ENCODE measurements at places on chromosomes 12 and 14.

DNA sequence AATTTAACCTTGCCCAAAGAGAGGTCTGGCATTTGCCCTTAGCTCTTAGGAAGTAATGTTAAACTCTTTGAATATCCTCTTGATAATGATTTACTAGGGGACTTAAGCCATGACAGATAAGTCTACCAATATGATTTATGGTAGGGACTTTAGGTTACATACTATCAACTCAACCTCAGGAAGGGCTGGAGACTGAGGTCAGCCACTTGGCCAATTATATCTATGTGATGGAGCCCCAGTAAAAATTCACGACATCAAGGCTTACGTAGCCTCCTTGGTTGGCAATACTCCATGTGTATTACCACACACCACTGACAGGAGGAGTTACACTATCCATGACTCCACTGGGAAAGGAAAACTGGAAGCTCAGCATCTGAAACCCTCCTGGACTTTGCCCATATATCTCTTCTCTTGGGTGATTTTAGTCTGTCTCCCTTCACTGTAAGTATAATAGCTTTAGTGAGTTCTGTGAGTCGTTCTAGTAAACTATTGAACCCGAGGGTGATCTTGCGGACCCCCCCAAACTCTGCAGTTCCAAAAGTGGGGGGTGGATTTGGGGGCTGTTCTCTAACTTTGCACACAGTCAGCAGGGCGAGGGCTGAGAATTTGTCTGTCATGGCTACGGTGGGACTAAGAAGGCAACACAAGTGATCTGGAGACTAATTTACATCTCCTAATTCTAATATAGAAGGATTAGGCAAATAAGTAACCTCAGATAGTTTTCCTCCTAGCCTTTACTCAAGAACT is 62.3 kb downstream of the R3HDM2 start:
- DNase-seq: no peak

- DNase-seq: no peak
Observed at GRCh38 chr14:35949920-35950513, 123.9 kb downstream of the BRMS1L start.

- DNase-seq: peak; percentile 63
Observed at GRCh38 chr14:54796961-54797360, 105.7 kb downstream of the GCH1 start.

DNA sequence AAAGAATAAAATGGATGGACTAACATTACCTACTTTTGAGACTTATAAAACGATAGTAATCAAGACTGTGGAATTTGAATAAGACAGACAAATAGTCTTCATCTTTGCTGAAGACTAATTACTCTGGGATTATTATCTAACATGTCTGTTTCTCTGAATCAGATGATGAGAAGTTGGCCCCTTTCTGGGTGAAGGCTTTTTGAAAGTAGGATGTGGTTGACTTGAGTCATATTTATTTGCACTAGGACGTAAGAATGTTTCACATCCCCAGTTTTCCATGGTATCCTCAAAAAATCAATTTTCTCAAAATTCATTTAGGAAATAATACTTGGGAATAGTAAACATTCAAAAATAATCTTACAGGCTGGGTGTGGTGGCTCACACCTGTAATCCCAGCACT is 31.8 kb downstream of the PKP2 start:
- no peak for DNase-seq

DNA sequence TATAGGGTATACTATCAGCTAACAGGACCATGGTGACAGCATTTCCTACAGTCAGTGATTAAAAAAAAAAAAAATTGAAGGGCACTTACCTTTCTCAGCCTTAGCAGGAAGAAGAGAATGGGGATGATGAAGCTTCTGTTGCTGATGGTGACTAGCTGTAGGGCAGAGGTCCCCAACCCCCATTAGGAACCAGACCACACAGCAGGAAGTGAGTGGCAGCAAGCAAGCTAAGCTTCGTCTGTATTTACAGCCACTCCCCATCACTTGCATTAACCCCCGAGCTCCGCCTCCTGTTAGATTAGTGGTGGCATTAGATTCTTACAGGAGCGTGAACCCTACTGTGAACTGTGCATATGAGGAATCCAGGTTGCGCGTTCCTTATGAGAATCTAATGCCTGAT is 91.3 kb upstream of the USP44 start:
- no peak for DNase-seq

DNA sequence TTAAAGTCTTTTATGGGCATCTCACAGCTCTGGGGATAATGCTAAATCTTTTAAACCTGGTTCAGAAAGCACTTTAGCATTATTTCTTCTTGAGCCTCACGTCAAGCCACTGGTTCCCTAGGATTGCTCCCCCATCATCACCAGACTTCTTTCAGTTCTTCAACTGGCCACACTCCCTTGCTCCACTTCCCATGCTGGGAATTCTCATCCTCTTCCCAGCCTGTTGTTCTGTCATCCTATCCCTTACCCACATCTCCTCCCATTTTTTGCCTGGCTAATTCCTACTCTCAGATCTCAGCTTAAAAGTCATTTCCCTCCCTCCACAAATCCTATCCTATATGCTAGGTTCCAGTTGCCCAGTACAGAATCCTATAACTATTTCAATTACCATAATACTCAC is 14.4 kb downstream of the FERMT2 start:
- DNase-seq: no peak

DNA sequence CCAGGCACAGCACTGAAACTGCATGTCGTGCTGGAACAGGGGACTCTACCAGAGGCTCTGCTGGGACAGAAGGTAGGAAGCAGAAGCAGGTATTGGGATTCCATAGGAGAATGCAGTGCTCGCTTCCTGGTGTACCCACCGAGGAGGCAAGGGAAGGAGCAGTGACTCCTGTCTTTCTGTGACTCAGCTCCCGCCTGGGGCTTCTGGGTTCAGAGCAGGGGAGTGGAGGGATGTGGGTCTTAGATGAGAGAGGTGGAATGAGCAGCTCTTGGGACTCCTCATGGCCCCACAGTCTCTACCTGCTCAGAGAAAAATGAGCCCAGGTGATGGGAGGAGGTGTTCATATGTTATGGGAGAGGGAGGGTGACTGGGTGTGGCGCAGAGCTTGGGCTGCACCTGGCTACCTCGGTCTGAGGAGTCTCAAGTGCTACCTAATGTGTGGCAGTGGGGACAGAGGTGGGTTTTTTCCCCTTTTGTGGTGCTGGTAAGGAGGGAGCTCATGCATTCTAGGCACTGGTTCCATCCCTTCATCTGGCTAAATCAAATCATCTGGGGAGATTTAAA is 26.3 kb downstream of the WNT5B start:
- no peak for DNase-seq

DNA sequence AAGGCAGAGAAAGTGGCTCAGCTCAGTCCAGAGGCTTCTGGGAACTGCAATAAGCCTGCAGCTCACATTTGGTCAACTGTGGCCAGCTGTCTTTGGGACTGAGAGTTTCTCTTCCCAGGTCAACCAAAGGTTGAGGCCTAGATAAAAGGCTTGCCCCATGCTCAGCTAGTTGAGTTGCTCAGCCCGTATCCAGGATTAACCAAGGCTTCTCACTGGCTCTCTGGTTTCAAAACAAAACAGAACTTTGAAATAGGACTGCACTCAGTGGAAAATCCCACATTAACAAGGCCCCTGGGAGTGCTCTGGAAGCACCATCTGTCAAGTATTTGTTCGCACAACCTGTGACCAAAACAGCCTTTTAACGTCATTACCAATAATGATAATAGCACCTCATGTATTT is 40.3 kb upstream of the NUAK1 start:
- DNase-seq: no peak

DNA sequence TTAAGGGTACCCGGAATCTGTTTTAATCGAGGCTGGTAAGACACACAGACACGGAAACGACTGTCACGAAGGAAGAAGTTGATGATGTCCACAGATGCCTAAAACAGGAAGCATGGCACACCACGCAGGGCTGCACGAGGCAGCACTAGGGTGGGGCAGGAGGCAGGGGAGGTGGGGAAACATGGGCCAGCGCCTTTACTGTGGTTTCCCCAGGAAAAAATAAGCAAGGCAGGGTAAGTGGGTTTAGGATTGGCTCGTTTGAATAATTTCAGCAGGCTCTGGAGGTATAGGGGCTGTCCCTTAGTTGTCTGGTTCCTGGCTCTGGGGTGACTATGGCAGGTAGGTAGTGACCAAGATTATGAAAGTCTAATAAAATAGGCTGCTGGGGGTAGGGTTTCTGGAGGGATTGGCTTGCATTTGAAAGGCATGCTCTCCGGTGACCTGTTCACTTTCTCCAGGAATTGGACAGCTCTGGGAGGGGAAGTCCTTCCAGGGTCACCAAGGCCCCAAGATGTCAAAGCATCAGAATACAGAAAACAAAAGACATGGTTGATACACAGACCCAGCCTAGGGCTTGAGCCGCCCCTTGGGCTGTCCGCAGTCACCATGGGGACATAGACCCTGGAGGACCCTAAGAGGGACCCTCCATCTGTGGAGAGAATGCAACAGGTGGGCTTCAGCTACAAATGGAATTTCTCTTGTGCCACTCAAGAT is 35.3 kb downstream of the MAP1LC3B2 start:
- no peak for DNase-seq

DNA sequence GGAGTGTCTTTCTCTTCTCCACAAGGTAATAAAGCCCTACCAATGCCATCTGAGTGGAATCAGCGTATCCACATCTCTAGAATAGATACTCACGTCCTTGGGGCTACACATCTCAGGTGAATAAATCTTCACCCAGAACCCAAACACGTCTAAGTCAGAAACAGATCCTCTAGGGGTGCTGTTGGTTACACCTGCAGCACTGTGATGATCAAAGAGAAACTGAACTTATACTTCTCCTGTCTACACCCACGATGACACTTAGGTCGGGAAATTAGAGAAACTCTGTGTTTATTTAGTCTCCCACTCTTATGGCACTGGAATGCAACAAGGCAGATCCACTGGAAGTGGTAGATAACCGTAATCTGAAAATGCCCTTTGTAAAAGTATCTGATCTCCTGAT is 46.2 kb downstream of the WIF1 start:
- no peak for DNase-seq

DNA sequence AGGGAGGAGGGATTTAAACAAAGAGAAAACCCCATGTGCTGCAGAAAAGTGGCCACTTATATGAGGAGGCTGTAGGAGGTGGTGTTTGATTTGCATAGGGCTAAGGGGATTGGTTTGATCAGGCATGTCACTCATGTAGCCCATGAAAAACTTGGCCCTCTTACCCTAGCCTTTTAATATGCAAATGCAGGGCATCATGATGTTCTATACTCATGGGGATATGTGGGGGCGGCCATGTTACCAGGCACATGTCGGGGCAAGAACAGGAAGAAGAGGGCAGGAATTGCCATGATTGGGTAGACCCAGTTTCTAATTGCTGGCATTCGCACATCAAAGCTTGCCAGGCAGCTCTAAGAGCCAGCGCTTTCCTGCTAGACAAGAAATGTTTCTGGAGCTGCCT is 28.8 kb downstream of the KLRK1 start:
- DNase-seq: no peak

- DNase-seq: peak; percentile 52
Observed at GRCh38 chr12:31206038-31206670, 119.8 kb downstream of the SINHCAF start.

GRCh38 chr14:22651586-22651985 is 7.4 kb upstream of the OR6J1 start:
- DNase-seq: no peak

GRCh38 chr14:54797556-54797955 is 105.1 kb downstream of the GCH1 start:
- DNase-seq: no peak

DNA sequence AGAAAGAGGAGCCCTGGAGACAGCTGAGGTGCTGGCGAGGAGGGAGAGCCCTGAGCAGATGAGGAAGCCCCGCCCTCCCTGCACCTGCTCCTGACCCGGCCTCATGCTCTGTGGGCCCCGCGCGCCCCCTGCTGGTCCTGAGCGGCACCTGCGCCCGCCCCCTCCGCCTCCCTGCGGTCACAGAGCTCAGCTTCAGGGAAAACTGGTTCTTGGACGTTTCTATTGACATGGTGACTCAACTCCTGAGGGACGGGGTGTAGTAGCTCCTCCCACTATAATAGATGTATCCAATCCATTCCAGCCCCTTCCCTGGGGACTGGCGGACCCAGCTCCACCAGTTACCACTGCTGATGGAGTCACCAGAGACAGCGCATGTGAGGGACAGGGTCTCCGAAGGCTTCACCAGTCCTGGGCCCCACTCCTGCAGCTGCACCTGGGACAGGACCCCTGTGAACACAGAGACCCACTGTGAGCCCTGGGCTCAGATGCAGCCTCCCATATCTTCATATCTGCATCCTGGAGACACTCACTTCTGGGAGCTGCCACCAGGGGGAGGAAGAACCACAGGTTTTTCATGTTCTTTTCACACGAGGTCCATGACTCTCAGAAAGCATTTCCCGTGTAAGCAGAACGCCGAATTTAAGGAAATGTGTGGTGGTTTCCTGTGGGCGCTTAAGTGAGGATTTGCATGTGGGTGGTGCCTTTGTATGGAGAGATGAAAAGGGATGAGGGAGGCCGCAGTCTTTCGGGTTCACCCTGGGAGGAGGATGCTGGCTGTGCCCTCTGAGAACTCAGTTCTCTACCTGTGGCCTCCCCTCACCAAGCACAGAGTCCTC is 1346.4 kb downstream of the TMEM121 start:
- no peak for DNase-seq

GRCh38 chr12:10558301-10558700 is 52.6 kb downstream of the EIF2S3B start:
- DNase-seq: no peak

- no peak for DNase-seq
Observed at GRCh38 chr14:23530375-23531055, 21.1 kb downstream of the ZFHX2 start.

DNA sequence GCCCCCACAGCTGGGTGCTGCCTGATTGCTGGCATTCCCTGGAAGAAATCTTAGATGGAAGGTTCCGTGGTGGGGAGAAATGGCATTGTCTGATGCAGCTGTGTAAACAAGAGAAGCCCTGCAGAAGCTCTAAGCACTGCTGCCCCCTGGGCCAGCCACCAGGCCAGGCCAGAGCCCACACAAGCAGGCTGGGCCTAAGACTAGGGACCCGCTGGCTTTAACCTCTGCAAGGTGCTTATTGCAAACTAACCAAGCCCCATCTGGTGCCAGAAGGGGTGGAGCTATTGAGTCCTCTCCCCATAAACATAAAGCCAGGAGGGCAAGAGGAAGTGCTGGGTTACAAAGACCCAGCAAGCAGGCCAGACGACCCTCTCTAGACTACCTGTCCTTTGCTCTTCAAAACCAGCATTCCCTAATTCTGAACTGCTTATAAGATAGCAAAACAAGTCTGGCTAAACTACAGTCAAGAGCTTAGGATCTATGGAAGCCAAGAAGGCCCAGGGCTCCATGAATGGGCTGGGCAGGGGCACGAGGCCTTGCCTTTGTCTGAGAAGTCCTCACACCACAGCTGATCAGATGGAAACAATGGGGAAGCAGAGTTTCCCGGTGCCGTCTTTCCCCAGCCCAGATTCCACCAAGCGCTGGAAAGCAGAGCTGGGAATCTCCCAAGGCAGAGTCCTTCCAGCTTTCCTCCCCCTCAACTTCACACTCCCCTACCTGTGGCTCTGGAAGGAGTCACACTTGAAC is 28.8 kb downstream of the P2RX4 start:
- DNase-seq: no peak

DNA sequence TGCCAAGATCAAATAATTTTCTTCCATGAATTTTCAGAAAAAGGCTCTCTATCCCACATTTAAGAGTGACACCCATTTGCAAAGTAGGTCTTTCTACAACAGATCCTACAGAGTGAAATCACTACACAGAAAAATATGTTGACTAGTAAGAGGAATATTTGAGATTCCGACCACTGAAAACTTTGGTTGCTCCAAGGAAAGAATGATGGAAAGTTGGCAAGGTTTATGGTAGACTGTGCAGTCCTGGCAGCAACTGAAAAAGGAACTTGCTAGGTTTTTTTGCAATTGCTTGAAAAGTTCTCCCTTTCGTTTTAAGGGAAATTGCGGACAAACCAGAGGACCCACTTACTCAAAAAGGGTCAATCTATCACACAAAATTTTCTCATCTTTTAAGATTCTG is 83.1 kb upstream of the TSPAN8 start:
- no peak for DNase-seq

All from fibroblast of skin of left biceps (primary cell).